ENCODE measurements at places on chromosomes 2 and 18.

- DNase-seq, result no peak
Measured at GRCh38 chr2:38697116-38697840, 31.4 kb downstream of the GALM start.

DNA sequence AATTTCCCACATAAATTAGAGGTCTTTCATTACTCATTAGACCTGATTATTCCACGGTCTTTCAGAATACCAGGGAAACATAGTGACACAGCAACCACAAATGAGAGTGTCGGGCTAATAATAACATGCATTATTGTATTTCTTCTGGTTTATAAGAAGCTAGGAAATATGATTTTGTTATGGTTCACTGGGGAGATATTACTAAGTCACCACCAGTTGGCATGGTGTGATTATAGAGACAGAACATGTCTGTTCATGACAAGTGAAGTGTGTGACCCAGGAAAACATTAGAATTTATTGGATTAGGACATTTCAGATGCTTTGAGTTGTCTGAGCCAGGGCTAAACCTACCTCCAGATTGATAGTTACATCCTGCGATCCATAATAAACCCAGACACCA is 494.4 kb downstream of the FBXO15 start:
- DNase-seq, result no peak

- DNase-seq, result no peak
Measured at GRCh38 chr2:183881978-183882377, 716.4 kb upstream of the ZNF804A start.

GRCh38 chr2:136766073-136766404 is 694 bp downstream of the THSD7B start:
- no peak for DNase-seq

GRCh38 chr2:1766425-1766824 is 22.1 kb upstream of the PXDN start:
- DNase-seq, result no peak

- DNase-seq, result no peak
Measured at GRCh38 chr2:150985741-150986140, 275.9 kb downstream of the RBM43 start.

DNA sequence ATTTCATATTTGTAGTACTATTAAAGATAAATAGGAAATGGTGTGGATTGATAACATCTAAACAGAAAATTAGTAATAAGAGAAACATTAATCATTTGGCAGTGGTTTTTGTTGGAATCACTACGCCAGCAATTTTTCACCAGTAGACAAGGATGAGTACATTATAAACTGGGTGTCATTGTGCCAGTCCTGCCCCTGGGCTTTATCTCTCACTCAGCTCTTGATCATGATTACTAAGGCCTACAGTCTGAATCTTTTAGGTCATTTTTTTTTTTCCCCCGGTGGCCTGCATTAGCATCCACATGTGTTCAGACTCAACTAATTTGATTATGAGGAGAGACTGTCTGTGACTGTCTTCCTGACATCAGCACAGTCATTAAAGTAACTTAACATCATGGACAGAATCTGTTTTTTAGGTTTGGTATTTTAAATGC is 16.2 kb downstream of the GULP1 start:
- no peak for DNase-seq

DNA sequence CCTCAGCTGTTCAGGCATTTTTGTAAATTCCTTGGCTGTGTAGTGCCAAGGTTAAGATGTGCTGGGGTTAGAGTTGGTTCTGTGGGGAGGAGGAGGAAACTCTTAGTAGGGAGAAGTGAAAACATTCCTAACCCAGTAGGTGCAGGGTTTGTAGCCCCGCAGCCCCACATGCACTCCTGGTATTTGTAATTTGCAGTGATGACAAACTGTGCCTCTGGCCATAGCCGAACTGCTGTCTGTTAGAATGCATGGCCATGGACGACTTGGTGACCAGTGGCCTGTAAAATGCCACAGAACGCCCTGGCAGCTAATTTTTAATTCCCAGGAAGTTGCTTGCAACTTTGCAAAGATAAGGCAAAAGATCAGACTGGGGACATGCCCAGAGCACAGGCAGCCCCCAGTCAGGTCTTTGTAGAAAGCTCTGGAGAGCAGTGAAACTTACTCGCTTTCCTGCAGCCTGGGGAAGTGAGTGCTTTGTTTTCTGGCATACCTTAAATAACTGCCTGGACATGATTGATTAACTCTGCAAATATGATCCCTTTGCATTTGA is 38.4 kb downstream of the LYPD6B start:
- no peak for DNase-seq

- no peak for DNase-seq
Measured at GRCh38 chr18:49071778-49072177, 121.0 kb upstream of the SMAD7 start.

DNA sequence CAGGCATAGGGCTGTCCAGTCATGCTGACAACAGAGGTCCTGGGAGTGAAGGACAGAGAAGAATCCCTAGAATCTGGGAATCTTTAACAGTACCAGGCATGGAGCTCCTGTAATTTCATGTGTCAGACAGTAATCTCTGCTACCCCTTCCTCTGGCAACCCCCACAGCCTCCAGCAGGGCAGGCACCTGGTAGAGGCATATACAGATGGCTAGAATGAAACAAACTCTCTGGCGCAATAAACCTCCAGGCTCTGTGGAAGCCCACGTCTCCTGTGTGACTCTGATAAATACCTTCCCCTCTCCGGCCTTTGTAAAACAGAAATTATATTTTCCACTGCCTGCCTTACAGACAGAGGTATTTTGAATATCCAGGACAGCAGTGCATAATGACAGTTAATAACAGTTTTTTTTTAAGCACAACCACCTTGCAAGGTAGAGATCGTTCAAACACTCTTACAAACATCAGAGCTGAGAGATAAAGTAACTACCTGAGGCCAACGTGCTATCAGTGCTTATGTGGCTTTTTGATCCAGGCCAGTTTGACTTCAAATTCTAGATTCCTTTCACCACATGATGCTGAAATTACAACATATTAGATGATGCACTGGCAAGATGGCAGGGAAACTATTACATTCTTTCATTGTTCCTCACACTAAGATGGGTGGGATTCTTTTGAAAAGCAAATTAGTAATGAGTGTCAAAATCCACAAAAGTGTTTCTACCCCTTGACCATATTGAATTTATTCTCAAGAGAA is 47.7 kb upstream of the TMEM247 start:
- no peak for DNase-seq

- no peak for DNase-seq
Measured at GRCh38 chr2:199364153-199364552, 93.6 kb downstream of the SATB2 start.

DNA sequence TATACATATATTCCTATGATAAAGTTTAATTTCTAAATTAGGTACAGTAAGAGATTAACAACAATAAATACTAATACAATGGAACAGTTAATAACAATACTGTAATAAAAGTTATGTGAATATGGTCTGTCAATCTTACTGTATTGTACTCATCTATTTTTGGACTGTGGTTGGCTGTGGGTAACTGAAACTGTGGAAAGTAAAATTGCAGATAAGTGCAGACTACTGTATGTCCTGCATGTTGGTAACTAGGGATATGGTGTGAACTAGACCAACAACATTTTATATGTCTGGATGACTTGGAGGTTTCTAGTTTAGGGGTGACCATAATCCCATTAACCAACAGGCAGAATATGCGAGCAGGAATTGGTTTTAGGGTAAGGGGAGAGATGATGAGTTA is 23.3 kb downstream of the PHLPP1 start:
- no peak for DNase-seq

DNA sequence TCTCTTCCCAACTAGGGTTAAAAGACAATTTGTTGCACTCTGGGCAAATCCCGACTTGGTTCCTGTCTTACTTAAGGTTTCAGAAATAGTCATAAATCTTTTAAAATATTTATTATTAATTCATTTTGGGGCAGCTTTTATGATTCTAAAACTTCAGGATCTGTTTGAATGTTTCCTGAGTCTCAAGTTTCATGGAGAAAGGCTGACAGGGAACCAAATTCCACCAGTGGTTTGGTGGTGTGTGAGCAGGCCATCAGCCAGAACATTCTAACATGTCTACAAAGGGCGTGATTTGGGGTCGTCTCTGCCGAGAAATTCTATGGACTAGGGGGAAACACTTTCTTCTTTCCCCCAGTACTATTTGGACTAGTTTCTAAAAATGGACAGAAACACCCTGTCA is 366.4 kb downstream of the ZNF521 start:
- DNase-seq, result no peak

DNA sequence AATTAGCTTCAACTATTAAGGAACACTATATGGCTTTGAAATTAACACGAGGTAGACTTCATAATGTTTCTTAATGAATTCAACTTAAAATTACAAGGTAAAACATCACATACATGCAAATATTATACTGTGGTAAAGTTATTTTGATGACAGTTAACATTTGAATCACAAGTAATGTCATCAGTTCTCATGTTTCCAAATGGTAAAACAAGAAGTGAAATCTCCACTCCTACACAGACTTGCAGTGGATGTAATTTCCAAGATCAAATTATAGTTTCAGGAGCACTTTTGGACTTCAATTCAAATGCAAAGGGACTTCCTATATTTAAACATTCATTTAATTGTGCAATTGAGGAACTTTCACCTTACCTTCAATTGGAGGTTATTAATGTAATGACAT is 39.1 kb downstream of the C18orf54 start:
- no peak for DNase-seq

DNA sequence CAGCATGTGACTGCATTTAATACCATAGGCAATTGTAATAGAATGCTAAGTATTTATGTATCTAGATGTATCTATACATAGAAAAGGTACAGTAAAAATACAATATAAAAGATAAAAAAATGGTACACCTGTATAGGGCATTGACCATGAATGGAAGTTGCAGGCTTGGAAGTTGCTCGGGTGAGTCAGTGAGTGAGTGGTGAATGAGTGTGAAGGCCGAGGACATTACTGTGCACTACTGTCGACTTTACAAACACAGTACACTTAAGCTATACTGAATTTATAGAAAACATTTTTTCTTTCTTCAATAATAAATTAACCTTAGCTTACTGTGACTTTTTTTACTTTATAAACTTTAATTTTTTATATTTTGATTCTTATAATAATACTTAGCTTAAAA is 8.9 kb downstream of the DIS3L2 start:
- DNase-seq, result no peak

- no peak for DNase-seq
Measured at GRCh38 chr18:78238404-78239089, 741.1 kb upstream of the SALL3 start.

- no peak for DNase-seq
Measured at GRCh38 chr18:72119082-72119481, 425.1 kb downstream of the CBLN2 start.

GRCh38 chr2:182618672-182619079 is 97.4 kb upstream of the DNAJC10 start:
- DNase-seq, result no peak

GRCh38 chr2:40201425-40201824 is 250.5 kb downstream of the SLC8A1 start:
- DNase-seq, result no peak

DNA sequence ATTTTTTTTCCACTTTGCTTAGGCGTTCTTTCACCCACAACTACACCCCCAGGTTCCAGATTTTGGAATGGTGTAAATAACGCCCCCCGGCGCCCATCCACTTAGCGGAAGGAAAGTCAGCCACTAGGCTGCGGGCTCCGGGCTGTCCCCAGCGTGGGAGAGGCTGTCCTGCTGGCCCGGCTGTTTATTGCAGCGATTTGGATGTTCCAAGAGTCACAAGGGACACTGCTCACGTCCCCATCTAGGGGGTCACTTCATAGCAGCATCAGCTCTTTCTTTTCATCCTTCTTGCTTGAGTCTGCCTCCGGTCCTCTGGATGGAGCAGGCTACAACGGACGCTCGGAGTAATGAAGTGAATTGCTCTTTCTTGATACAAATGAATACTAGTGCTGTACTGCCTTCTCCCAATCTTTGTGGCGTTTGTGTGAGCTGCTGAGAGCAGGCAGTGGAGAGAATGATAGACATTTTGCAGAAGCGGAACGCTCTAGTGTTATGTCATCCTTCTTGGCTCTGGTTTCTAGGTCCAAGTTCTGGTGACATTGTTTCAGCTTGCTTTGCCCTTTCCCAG is 50.7 kb upstream of the PAIP2B start:
- no peak for DNase-seq

DNA sequence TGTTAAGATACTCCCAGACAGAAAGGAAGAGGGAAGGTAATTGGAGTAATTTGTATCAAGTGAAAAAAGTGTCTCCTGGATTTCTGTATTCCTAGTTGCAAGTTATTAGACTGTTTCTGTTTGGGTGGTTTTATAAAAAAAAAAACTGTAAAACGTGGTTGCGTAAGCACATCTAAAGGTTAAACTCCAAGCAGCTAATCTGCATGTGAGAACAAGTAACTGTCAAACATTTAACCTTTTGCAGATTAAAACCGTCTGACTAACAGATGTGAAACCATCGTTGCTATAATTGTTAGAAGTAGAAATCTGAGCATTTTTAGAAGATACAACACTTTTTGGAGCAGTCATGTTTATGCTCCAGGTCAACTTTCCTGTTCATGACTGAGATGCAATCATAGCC is 72.3 kb downstream of the AFF3 start:
- no peak for DNase-seq

DNA sequence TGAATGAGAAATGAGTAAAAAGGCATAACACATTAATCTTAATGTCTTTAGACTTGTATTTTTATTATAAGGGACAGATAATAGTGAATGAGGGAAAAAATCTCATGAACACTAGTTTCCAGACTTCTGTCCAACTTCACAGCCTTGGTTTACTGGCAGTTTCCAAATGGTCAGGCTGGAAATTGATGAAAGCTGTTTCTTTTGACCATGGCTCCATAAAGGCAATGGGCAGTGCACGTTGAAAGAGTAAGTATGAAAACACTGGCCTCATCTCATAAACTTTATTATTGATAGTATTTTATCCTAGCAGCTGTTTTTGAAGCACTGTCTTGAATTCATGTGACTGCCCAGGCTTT is 23.1 kb downstream of the BCL2L11 start:
- no peak for DNase-seq

DNA sequence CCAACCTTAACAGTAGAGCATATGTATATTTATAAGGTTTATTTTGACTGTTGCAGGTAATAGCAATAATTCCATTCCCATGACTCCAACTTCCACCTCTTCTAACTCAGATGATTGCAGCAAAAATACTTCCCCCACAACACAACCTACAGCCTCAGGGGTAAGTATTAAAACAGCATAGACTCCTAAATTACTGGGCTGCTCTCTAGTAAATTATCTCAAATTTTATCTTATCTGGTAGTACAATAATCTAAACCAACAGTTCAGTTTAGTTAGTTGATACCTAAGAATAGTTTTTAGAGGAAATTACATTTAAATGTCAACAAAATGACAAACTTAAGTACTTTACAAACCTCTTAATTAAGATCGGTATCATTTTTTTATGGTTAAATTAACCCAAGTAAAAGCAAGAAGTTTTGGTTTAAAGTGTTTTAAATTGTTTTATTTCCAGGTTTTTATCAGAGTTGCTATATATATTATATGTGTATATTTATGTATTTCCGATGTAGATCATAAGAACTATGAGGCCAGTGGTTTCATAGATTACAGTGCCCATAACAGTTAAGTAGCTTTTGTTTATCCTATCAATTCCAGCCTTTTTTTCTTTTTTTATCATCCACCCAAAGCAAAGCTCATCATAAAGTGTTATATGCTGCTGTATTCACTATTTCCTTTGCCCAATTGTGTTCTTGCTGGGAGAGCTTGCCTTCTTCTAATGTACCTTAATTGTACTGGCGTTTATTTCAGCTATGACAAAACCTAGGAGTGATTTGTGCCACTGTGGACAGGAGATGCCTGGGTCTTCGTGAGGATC is 13.7 kb downstream of the GATA6 start:
- no peak for DNase-seq

Data from GM12864 (cell line).